ENCODE measurements at places on chromosomes 7 and 10. TPM values are rescaled to one million over a fixed set of nuclear protein-coding genes. Genes with fewer than 3 reads are reported as not detected.
A peak's percentile ranks its signal among the peaks of the same experiment; 100 is the strongest.

The PRXL2A gene
- 88.6 TPM for total RNA-seq

The NRCAM gene
- total RNA-seq: 85.7 TPM

GRCh38 chr7:78326189-78326588 lies 527.6 kb downstream of the PHTF2 start:
- DNase-seq: peak; percentile 2

DNA sequence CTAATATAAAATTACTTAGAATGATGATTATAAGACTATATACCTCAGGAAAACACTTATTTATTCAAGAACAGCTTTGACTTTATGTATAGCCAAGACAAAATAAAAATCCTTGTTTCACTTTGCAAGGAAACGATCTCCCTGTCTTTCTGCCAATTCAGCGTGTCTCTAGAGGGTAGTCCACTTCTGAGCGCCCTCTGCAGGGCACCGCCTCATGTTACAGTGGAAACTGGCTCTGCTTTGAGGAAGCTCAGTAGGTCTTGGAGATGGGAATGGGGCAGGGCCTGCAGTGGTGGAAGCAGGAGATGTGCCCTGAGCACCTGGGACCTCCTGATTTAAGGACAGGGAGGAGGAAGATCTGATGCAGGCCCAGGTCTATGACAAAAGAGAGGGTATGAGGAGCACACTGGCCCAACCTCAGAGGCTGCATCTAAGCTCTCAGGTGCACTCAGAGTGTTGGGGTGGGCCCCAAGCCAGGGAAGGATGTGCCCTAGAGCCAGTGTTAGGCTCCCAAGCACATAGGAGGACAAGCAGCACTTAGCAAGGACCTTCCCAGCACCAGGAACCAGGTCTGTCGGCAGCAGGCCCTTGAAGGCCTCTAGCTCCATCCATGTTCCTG lies 481.0 kb downstream of the TNS3 start:
- no peak for DNase-seq

DNA sequence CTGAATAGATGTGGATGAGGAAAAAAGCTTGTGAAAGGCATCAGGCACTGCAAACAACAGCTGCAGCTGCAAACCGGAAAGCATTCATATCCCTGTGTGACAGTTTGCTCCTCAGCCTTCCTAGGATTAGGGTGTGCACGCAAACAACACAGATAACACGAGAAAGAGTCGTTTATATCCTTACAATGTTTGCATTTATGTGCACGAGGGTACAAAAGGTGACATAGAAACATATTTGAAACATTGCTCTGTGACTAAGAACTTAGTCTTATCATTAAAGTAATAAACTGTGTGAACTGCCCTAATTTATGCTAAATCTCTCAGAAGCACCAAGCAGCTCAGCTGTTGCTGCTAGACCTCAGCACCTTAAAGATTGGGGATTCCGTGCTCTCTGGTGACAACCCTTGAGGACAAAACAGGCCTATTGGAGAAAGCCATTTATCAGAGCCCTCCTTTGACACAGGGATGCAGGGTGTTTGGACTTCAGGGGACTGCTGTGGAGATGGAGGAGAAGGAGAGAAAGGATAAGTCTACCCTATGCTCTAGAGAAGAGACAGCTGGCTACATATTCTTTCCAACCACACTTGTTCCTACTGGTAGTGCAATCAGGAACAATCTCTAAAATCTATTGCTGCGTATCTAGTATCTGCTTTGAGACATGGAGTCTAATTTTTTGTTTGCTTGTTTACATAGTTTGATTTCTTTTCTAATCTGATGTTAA lies 176.2 kb downstream of the GNAT3 start:
- peak; percentile 36 for DNase-seq

DNA sequence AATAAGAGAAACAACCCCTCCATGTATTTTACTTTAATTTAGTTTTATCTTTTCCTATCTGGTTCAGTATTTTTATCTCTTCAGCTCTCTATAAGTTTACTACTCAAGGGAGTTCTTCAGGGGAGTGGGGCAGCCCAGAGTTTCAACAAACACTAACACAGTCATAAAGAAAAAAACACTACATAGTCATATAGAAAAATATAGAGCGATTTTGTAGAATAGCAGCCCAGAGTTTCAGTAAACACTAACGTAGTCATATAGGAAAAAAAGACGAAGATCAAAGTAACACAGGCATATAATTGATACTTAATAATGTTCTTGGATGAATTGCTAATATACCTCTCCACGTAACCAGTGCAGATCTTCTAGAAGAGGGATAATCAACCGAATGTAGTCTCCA lies 54.7 kb downstream of the PON1 start:
- no peak for DNase-seq

- DNase-seq: no peak
Observed at GRCh38 chr7:116135306-116135705, 75.0 kb upstream of the TES start.

DNA sequence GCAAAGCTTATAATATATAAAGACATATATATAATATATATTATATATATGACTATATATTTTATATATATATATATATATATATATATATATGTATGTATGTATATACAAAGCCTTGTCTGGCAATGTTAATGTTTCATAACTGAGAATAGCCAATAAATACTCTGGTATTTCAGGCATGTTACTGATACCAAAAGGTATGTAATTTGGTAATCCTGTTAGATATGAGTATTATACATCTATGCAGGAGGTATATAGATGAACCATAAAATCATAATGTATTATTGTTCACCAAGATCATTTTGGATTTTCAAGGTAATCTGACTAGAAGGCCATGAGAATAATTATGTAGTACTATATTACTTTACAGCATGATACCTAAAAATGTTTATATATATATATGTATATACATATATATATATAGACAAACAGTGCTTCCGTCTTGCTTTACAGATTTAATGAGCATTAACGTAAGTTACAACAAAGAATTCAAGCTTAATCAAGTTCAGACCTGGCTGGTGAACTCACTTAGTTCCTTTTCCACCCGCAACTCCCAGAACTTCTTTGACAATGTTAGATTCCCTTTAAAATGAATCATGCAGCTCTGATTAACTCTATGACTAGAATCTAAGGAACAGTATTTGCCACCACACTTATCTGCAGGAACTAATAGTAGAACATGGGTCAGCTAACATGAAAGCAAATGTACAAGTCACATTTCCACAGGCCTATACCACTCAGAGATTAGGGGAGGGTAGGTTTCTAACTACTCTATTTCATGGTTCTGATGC lies 82.7 kb downstream of the SLC25A13 start:
- DNase-seq: no peak
